ENCODE measurements at places on chromosomes 7 and 10.
A peak's percentile ranks its signal among the peaks of the same experiment; 100 is the strongest.

GRCh38 chr7:28478656-28479055, 66.3 kb downstream of the CREB5 start:
- no peak for DNase-seq

GRCh38 chr7:113752289-113752688, 166.5 kb downstream of the PPP1R3A start:
- DNase-seq: no peak

GRCh38 chr10:77104459-77104980, 533.1 kb downstream of the KCNMA1 start:
- DNase-seq: peak; percentile 91

DNA sequence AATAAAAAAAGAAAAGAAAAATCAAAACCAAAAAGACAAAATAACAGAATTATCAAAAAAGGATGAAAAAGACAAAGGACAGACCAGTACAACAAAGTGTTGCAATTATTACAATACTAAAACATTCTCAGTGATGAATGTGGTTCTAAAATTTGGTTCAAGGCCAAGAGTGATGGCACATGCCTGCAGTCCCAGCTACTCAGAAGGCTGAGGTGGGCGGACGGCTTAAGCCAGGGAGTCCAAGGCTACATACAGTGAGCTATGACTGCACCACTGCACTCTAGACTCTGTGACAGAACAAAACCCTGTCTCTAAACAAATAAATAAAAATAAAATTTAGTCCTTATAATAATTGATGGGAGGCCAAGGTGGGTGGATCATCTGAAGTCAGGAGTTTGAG, 14.5 kb downstream of the BAZ1B start:
- no peak for DNase-seq

GRCh38 chr10:95229724-95230627, 35.9 kb downstream of the ACSM6 start:
- DNase-seq: peak; percentile 94

- DNase-seq: peak; percentile 17
Measured at GRCh38 chr7:142153400-142153799, 41.9 kb downstream of the MGAM2 start.

GRCh38 chr7:35747611-35748010, 52.7 kb upstream of the HERPUD2 start:
- no peak for DNase-seq

GRCh38 chr7:102295346-102296178, 8.9 kb downstream of the SH2B2 start:
- DNase-seq: no peak

- peak; percentile 89 for DNase-seq
Measured at GRCh38 chr7:82443547-82444219, at the start of gene CACNA2D1. CACNA2D1 (minus strand) TSS chr7:82443777.

DNA sequence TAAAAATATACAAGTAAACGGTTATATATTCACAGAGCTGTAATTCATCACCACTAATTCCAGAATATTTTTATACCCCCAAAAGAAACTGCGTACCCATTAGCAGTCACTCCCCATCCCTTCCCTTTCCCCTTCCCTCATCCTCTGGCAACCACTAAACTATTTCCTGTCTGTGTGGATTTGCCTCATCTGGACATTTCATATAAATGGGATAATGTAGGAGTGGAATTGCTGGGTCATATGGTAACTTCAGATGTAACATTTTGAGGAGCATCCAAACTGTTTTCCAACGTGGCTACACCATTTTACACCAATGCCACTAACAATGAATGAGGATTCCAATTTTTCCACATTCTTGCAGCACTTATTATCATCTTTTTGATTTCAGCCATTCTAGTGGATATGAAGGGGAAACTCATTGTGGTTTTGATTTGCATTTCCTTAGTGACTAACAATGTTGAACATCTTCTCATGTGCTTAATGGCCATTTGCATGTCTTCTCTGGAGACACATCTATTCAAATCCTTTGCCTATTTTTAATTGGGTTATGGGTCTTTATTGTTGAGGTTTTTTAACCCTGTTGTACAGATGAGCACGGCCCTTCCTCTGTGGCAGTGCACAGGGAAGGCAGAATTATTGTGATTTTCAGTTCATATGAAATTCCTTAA, 79.2 kb downstream of the RBM20 start:
- no peak for DNase-seq

- DNase-seq: no peak
Measured at GRCh38 chr10:22475651-22476600, 130.6 kb downstream of the SPAG6 start.

- no peak for DNase-seq
Measured at GRCh38 chr7:80411621-80412020, 100.2 kb downstream of the GNAT3 start.

GRCh38 chr10:114363745-114364454, 40.4 kb downstream of the AFAP1L2 start:
- DNase-seq: no peak

GRCh38 chr10:929960-930624, 1.4 kb downstream of the LARP4B start:
- DNase-seq: no peak

- peak; percentile 43 for DNase-seq
Measured at GRCh38 chr7:73811760-73812168, 19.0 kb upstream of the CLDN4 start.

DNA sequence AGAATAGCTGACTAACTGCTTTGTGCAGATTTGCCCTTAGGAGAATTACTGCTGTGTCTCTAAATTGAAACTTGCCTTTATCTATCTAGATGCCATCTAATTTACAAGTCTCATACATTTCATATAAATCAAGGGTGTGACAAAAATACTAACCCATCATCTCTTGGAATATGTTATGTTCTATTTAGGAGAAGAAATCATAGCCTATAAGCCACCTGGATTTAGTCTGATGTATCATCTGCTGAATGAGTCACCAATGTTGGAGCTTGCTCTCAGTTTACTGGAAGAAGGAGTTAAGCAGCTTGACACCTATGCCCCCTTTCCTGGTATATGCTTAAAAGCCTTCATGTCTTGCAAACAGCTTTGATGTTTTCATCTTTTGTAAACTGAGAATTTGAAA, 43.5 kb downstream of the NUP205 start:
- DNase-seq: no peak

- DNase-seq: peak; percentile 37
Measured at GRCh38 chr10:74502963-74503608, 323.3 kb upstream of the KAT6B start.

- DNase-seq: no peak
Measured at GRCh38 chr7:16063221-16063620, 358.1 kb downstream of the CRPPA start.

- peak; percentile 62 for DNase-seq
Measured at GRCh38 chr7:41656366-41656765, 46.5 kb downstream of the INHBA start.

DNA sequence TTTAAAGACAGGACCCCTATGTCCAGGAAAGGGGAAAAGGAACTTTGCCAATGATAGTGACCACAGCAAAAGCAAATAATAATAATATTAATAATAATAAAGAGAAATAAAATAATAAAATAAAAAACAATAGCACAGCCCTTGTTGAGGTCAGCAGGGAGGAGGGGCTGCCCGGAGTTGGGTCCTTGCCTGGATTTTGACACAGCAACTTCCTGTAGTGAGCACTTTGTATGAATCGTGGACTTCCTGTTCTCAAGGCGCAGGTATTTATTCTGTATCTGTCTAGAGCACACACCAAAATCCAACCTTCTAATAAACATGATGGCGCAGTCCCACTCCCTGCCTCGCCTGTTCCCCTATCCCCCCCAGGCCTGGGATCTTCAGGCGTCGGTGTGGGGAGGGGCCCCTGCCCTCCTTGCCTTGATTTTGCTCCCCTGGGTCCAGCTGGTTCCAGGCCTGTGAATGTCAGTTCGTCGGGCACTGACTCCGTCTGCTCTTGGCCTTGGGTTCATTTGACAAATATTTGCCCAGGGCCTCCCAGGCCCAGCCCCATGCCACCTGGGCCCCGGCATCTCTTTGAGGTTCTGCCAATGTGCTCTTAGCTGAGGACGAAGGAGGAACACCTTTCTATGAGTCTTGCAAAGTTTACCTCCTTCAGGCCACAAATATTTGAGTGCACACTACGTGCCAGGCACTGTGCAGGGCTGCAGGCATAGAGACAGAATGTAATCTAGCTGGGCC, 13.9 kb downstream of the TRIM8 start:
- DNase-seq: no peak

- DNase-seq: no peak
Measured at GRCh38 chr10:110176141-110177030, 31.0 kb upstream of the MXI1 start.

DNA sequence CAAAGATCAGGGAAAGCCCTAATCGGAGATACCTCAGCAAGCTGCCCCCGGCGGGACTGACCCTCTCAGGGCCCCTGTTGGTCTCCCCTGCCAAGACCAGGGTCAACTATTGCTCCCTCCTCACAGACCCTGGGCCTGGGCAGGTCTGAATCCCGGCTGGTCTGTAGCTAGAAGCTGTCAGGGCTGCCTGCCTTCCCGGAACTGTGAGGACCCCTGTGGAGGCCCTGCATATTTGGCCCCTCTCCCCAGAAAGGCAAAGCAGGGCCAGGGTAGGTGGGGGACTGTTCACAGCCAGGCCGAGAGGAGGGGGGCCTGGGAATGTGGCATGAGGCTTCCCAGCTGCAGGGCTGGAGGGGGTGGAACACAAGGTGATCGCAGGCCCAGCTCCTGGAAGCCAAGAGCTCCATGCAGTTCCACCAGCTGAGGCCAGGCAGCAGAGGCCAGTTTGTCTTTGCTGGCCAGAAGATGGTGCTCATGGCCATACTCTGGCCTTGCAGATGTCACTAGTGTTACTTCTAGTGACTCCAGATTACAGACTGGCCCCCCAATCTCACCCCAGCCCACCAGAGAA, 24.1 kb downstream of the TBATA start:
- peak; percentile 48 for DNase-seq

GRCh38 chr10:46040004-46040403, 6.1 kb downstream of the MSMB start:
- DNase-seq: no peak

GRCh38 chr7:44324204-44324480, 1.3 kb downstream of the CAMK2B start:
- no peak for DNase-seq
